ENCODE measurements at places on chromosomes 1 and 21.

DNA sequence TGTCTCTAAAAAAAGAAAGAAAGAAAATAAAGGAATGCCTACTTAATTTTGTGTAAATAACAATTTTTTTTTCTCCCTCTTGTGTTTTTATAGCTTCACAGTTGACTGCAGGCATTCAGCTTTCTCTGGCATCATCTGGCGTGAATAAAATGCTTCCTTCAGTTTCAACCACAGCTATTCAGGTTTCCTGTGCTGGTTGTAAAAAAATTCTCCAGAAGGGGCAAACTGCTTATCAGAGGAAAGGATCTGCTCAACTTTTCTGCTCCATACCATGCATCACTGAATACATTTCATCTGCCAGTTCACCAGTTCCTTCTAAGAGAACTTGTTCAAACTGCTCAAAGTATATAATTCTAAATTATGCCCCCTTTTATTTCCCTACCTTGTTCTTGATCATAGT, 18.0 kb downstream of the ZMYM1 start:
- no peak for DNase-seq

DNA sequence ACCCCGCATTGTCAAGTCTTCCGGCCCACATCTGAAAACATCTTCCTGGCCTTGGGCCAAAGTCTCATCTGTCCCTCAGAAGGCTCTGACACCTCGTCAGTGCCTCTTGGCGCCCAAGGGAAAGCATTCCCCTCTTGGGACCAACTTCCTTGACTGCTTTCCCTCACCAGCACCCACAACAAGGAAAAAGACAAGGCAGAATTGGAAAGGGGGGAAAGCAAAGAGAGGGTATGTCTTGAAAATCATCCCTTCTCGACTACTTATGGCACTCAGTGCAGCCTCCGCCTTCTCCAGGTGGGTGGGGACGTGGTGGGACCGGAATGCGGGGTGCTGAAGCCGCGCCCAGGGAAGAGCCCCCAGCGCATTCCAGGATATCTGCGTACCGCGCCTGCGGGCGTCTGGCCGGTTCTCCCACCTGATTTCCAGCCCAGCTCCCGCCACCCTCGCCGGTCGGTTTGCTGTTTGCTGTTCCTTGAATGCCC, 554 bp upstream of the SLC39A1 start:
- DNase-seq, result no peak

GRCh38 chr1:3135744-3136455, 66.9 kb downstream of the PRDM16 start:
- DNase-seq, result no peak

- no peak for DNase-seq
Measured at GRCh38 chr1:42322577-42322976, 12.5 kb downstream of the FOXJ3 start.

GRCh38 chr1:83531521-83532309, 467.2 kb downstream of the TTLL7 start:
- DNase-seq, result no peak

- DNase-seq, result no peak
Measured at GRCh38 chr1:109927911-109928321, 17.3 kb downstream of the CSF1 start.

- DNase-seq, result no peak
Measured at GRCh38 chr1:99469550-99469971, 176.4 kb upstream of the PALMD start.

DNA sequence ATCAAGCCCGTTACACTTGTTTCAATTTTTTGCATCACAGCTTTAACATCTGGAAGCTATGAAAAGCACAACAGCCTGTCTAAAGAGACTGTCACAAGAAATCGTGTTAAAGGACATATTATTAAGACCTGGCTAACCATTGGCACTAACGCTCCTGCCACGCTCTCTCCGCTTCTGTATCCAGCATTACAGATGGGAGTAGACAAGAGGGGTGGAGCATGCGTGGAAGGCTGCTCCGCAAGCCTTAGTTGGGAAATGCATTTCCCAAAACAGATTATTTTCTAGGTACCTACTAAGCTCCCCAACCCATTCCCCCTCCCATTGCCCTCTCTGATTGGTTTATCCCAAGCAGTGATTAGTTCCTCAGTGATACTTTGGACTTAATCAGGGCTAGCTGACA, 72.4 kb downstream of the NTNG1 start:
- DNase-seq, result no peak

GRCh38 chr1:208198236-208198635, 45.9 kb downstream of the PLXNA2 start:
- DNase-seq, result no peak

GRCh38 chr1:29743264-29743663, 506.9 kb downstream of the PTPRU start:
- DNase-seq, result no peak

GRCh38 chr1:19768353-19769210, 31.1 kb downstream of the TMCO4 start:
- DNase-seq, result no peak

- DNase-seq, result no peak
Measured at GRCh38 chr1:82225421-82226185, 424.9 kb downstream of the ADGRL2 start.

- no peak for DNase-seq
Measured at GRCh38 chr1:219304227-219305226, 130.8 kb downstream of the LYPLAL1 start.

DNA sequence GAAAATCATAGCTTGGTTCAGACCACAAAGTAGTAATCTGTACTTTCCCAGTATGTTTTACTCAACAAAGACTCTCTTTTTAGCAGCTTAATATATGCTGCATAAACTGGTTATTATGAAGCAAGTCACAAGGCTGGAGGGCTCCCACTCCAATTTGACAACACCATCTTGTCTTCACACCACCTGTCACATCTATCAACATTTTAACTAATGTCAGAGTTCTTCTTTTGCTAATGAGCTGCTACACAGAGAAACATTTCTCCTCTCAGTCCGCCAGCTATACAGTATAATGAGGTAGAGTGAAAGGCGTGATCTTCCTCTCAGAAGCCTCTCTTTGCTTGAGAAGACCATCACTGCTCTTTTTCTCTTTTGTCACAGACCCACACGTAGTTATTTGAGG, 230.1 kb downstream of the BARHL2 start:
- no peak for DNase-seq

DNA sequence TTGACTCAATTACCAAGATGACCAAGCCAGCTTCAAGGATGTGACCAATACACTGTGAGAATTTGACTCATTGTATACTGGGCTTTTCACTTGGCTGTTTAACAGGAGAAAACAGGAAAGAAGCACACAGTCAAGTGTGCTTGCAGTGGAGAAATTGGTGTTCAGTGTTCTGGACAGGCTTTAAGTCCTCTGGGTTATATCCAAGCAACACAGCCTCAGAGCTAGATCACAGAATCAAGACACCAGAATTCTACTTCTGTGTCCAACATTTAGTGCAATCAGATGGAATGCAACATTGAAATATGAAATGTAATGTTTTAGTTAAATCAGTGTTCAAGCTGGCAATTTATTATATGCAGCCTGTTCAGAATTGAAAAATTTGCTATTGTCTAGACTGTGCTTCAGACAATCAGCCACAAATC, 694.4 kb downstream of the LTN1 start:
- no peak for DNase-seq

DNA sequence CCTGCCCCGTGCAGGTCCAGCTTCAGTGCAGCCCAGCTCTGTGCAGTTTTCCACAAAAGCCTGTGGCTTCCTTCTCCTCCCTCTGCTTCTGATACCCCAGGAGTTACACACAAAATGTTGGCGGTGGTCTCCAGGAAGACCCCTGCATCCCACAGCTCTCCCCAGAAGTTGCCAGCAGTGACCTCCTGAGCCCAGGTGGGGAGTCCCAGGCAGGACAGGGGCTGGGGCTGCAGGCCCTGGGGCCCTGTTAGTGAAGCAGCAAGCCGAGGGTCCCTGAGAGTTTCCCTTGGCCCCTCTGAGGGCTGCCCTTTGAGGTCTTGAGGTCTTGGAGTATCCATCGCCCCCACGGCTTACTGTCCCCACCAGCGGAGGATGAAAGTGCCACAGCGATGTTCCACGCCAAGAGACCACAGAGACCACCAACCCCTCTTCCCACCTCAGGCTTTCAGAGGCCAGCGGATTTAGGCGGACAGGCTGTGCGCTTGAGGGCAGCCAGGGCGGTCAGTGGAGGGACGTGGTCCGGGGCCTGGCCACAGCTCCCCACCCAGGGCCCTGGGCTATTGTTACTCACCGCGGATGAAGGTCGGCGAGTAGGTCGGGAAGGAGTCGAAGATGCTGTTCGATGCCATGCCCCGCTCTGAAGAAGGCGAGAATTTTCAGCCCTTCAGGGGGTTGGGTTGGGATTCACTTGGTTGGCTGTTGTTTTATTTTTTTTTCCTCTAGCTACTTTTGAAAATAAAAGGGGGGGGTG, 34.0 kb upstream of the RUNX3 start:
- DNase-seq, result no peak

DNA sequence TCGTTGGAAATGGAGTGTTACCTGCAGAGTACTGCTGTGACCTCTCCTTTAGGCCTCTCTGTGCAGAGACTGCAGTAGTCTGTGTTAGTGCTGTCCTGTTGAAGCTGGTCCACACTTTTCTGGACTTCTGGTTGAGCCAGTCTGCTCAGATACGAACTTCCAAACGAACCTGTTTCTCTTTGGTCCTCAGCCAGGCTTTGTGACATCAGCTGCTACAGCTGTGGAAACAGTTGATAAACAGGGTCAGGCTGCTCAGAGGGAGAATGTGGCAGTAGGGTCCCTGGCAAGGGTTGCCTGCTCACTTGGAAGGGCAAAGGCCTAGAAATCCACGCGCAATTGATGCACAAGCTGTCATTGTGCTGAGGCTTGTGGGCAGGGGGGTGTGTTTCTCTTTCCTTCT, 98.8 kb downstream of the NOS1AP start:
- no peak for DNase-seq

DNA sequence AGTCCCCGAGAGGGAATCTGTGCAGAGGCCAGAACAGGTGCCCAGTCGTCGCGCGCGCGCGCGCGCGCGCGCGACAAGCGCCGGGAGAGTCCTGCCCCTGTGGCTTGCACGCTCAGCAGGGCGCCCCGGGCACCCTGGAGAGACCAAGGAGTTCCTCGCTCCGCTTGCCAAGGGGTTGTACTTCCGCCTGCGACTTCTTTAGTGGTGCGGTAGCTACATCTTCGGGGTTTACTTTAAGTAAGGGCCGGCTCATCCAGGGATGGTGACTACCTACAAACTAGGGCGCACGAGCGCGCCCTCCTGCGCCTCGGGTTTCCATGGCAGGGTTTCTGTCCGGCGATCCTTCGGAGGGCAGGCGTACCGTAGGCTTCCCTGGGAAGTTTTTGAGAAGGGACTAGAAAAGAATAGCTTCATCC, 1.4 kb downstream of the LHX4 start:
- DNase-seq, result no peak

- no peak for DNase-seq
Measured at GRCh38 chr21:41119901-41120300, 48.1 kb upstream of the BACE2 start.

DNA sequence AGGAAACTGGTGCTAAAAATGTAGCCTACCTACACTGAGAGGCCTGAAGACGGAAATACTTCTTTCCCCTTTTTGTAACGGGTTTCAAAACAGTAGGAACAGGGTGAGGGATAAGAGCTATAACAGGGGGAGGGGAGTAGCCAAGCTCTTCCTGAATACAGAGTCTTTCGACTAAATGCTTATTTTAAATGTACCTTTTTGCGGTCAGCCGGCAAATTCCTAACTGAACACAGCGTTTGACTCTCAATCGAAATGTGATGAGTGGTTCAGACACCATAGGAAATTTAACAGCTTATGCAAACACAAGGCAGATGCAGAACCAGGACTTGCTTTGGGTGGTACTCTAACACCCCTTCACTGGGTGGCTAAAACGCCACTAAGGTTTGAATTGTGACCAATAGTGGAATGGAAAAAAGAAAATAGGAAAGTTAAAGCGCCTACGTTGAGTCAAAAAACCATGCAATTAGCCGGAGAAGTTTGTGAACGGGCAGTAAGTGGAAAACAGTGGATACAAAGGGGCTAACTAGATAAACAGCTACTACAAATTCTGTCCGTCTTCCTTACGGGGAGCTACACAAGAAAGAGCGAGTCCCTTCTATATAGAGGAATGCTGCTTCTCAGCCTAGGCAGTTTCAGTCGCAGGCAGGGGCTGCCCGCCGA, 1.7 kb downstream of the EGLN1 start:
- no peak for DNase-seq

DNA sequence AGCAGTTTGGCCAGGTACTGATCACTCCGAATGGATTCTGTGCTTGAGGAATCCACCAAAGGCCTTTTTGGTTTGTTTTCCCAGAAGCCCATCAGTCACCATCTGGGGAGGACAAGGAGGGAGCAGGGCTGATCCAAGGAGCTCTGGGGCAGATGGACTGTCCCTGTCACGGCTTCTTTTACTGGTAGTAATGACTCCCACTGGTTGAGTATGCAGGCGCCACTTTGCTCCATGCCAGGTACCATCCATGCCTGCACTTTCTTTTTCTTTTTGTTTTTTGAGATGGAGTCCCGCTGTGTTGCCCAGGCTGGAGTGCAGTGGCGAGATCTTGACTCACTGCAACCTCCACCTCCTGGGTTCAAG, 101.7 kb downstream of the UBIAD1 start:
- no peak for DNase-seq

DNA sequence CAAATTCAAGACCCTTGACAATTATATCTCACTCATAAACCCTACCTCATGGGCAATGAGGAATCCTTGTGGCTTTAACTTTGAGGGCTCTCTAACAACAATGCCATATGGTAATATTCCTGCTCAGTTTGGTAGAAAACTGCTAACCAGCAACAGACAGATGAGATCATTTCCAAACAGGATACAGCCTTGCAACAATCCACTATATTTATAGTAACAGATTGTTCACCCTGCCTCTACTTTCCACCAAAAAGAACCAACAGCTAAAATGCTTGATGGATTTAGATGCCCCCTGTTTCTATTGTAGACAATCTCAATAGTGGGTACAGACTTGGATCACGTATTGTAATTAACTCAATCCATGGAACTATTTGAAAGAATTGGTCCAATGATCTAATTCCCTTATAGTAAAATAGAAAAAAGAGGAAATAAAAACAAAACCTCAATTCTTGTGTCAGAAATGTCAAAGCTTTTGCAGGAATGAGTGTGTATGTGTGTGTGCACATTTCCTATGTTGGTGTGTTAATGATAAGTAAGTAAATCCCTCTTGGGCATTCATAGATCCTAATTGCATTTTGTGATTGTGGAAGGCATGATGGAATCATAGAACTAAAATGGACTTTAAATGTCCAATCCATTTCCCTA, 100.0 kb upstream of the EDEM3 start:
- no peak for DNase-seq

GRCh38 chr21:35827004-35827403, 233.3 kb downstream of the SETD4 start:
- no peak for DNase-seq

All from stimulated activated CD8-positive, alpha-beta memory T cell treated with anti-CD3 and anti-CD28 coated beads, Interleukin-15, amount 100 ng/mL, for 24 hours (primary cell).